ENCODE measurements at places on chromosomes 16 and 17.

GRCh38 chr16:68668266-68668665, 23.2 kb downstream of the CDH3 start:
- DNase-seq: no peak

DNA sequence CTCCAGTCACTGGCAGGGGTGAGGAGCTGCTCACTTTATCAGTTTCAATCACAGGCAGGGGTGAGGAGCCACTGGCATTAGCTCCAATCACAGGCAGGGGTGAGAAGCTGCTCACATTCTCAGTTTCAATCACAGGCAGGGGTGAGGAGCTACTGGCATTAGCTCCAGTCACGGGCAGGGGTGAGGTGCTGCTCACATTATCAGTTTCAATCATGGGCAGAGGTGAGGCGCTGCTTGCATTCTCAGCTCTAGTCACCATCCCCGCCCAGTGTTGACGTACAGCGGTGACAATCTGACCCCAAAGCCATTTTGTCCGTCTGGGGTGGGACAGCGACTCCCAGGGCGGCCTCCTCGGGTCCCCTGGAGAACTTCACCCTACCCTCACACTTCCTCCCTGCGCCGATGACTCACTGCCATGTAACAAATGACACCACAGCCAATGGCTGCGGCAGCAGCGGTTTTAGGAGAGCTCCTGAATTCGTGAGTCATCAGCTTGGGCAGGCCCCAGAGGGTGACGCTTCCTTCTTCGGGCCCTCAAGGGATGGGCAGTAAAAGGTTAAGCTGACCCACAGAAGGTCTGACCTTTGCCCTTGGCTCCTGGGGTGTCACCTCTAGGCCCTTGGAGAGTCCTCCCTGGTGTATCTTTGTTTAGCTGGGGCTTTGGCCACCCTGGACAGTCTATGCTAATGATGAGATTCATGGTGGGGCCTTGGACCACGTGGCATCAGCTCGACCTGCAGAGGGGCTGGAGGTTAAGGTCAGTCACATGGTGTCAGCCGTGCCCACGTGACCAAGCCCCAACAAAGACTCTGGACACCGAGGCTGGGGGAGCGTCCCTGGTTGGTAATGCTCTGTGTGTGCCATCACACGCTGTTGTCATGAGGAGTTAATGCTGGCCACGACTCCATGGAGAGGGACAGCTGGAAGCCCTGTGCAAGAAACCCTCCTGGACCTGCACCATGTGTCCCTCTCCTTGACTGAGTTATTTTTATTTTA, 171.7 kb downstream of the C16orf95 start:
- DNase-seq: no peak

DNA sequence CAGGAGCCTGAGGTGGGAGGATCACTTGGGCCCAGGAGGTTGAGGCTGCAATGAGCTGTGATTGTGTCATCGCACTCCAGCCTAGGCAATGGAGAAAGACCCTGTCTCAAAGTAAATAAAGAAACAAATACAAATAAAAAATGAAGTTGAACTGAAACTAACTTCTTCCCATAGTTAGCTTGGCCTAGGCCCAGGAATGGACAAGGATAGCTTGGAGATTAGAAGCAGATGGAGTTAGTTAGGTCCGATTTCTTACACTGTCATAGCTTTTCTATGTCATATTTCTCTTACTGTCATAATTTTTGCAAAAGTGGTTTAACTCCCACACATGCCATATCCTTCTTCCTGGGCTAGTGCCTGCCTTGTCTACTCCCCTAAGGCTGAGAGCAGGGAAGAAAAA, 154.7 kb upstream of the CACNG3 start:
- no peak for DNase-seq

DNA sequence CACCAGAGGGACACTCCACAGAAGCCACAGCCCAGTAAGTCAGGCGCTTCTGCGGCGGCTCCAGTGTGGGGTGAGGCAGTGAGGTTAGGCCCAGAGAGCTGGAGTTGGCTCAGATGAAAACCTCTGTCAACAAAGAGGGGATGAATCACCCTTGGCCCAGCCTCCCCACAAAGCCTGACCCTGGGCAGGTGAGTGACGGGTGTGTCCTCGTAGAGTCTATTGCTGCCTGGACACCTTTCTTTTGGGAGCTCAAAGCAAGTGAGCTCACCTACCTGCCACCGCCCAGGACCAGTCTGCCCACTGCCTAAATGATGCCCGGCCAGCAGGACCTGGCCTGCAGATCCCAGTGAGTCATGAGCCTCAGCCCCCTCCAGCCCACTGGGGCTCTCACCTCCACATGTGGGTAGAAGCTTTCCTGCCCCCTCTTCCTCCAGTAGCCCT, 24.9 kb upstream of the DBNDD1 start:
- DNase-seq: no peak

All from activated T-helper 9 cell treated with anti-CD3 and anti-CD28 coated beads, Interleukin-2, amount 50 U/mL, for 16 hours (primary cell).